Germinal center (tissue), 1 donor: ENCODE measurements at places on chromosomes 7 and 10.

GRCh38 chr10:43754569-43755260, 106.0 kb upstream of the ZNF32 start:
- no peak for DNase-seq

- no peak for DNase-seq
Observed at GRCh38 chr10:4018054-4018511, 233.1 kb upstream of the KLF6 start.

- no peak for DNase-seq
Observed at GRCh38 chr10:5560142-5560816, 35.5 kb downstream of the CALML3 start.

- no peak for DNase-seq
Observed at GRCh38 chr7:158112571-158113320, 474.9 kb downstream of the PTPRN2 start.

DNA sequence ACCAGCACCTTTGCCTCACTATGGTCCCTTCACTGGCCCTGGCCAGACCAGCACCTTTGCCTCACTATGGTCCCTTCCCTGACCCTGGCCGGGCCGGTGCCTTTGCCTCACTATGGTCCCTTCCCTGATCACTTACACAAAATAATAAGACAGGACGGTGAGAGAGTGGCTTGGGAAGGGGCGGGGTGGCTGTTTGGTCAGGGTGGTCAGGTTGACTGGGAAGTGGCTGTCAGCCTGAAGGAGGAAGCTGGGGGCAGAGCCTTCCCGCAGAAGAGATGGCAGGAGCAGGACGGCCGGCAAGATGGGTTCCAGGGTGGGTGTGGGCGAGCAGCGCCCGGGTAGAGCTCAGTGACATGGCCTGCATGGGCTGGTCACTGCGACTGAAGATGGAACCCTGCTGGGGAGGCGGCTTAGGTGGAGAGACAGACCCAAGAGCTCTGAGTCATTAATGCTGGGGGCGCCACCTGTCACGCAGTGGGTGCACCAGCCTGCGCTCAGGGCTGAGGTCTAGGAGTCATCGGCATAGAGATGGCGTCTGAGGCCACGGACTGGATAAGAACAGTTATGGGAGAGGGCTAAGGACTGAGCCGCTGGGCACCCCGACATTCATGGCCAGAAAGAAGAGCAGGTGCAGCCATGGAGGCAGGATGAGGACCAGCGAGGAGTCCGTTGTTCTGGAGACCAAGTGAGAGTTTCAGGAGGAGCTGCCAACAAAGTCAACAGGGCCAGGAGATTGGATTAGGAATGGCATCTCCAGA, 91.8 kb downstream of the CHST15 start:
- peak; percentile 2 for DNase-seq

DNA sequence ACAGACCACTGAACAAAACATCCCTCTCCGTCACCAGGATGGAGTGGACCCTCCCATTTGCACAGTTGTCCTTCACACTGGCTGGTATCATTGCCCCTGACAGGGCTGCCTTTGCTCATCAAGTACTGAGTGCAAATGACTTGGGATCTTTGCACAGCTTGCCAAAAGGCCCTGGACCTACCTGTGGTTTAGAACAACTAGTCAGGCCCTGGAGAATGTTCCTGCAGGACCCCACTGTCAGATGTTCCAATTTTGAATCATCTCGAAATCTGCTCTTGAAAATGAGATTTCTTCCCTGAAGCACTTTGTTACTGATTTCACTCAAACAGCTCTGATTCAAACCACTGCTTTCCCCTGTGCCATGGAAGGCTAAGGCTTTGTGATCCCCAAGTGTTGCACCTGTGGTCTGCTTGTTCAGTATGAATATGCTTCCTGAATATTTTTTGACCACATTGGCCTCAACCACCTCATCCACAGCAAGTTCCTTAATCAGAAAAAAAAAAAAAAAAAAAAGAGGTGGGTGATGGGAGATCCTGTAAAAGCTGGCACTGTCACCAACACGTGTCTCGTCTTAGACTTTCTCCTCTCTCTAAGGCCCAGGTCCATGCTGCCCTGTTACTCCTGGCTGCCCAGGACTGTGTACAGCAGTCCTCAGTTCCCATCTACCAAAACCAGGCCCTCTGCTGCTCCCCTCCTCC, 2.7 kb upstream of the AOAH start:
- no peak for DNase-seq

DNA sequence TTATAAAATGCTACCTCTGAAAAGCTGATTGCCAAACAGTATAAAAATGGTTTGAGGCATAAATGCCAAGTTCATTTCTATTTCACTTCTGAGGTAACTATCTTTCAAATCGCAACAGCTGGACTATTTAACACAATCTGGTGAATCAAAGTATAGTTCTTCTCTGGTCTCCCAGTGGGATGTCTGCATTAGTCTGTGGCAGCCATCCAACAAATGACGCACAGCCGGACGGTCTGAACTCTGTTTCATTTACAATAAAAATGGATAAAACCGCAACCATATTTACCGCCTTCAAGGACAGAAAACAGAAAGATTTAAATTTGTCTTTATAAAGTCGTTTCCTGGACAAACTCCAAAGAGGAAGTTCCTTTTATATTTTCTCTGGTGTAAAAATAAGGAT, 41.9 kb downstream of the ENO4 start:
- no peak for DNase-seq

- DNase-seq: no peak
Observed at GRCh38 chr7:116578526-116578925, 53.7 kb downstream of the CAV1 start.

DNA sequence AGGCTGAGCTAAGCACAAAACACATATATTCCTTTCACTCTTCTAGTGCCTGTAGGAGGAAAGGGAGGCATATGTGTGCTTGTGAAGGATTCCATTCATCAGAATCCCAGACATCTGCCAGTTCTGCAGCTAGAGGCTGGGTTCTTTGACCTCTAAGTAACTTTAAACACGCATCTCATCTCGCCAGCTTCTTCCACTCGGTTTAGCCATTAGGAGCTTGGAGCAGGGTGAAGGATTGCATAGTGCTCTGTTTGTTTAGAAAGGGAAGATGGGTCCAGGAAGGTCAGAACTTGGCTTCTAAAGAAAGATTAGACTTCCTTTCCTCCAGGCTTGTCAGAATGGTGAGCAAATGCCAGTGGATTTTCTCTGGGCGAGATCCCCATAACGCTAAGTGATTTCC, 43.6 kb downstream of the HK1 start:
- DNase-seq: no peak
